ENCODE measurements at places on chromosomes 6 and 20.

- no peaks in the 10 kb centered on the region for H3K27me3 ChIP-seq
- peaks cover 2% of the 10 kb centered on the region for H3K4me1 ChIP-seq
- 0 out of 2 replicates have a peak overlapping the region, but pooled peaks have one; percentile 7 for H3K27ac ChIP-seq
- H3K36me3 ChIP-seq = no peaks in the 10 kb centered on the region
Observed at GRCh38 chr6:28863604-28864325, 60.0 kb downstream of the TRIM27 start.

- no peak for DNase-seq
- no peaks in the 10 kb centered on the region for H3K27me3 ChIP-seq
- no peaks in the 10 kb centered on the region for H3K4me1 ChIP-seq
- H3K36me3 ChIP-seq = no peaks in the 10 kb centered on the region
- H3K27ac ChIP-seq = no peak overlapping the region
- no peak overlapping the region for H3K4me3 ChIP-seq
Observed at GRCh38 chr20:57055345-57055744, 211.1 kb downstream of the BMP7 start.

DNA sequence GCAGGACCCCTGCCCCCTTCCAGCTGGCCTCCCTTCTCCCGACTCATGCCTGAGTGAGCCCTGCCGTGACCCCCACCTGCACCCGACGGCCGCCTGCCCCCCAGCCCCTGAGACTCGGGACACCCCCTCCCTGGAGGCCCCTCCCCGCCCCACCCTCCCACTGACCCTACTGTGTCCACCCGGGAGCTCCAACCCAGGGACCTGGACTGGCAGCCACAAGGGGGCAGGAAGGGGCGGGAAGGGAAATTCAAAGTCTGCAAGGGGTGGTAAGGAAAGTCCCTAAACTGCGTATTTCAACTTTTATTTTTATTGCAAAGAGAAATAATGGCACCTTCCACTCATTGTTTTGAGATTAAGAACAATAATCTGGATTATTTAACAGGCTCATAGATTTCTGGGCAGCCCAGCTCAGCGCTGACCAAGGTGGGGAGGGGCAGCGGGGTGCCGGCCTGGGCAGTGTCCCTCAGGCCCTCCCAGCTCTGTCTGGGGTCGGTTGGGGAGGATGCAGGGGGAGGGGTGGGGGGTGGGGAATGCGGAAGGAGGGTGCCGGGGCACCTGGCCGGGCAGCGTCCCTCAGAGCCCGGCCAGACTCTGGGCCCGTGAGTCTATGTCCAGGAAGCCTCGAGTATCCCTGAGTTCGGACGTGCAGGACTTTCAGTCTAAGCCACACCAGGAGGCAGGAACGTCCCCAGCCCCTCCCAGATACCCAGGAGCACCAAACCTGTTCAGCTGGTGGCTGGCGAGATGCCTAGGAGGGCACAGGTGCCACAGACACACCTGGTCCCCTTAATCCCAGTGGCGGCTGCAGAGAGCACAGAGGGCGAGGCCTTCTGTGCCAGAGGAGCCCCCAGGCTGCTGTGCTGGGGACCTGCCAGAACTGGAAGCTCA is 1.3 kb upstream of the PTK6 start:
- no peak overlapping the region for H3K4me3 ChIP-seq
- H3K36me3 ChIP-seq = no peaks in the 10 kb centered on the region
- H3K4me1 ChIP-seq = peaks cover 26% of the 10 kb centered on the region
- DNase-seq = no peak

DNA sequence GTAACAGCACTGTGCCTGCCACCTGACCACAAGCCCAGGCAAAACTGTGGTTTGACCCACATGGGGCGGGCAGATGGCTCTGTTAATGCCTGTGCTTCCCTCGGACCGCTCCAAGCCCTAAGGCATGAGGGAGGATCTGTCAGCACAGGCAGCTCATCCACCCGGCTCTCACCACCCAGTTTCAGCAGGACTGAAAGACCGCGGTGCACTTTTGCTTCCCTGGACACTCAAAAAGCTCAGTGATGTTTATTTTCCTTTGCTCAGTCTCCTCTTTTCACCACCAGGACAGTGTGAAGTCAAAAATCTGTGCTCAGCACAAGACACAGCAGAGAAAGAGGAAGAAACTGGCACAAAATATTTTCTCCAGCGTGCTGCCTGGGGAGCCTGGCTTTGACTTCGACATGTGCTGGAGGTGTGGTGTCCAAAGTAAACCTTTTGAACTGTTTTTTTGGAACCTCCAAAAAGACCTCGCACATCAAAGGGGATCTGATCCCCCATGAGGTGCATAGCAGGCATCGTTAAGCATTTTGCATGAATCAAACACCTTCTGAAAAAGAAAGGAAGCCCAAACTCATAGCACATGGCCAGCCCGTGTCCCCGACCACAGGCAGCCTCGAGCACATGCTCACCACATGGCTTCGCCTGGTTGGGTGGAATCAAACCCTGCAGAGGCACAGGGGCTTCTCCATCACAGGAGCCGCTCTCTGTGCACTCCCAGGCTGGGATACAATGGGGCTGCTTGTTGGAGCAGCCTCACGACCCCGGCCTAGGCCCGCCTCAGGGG is 441.7 kb upstream of the JARID2 start:
- no peaks in the 10 kb centered on the region for H3K36me3 ChIP-seq
- no peaks in the 10 kb centered on the region for H3K4me1 ChIP-seq
- no peaks in the 10 kb centered on the region for H3K27me3 ChIP-seq

GRCh38 chr6:15533379-15534026 is 129.3 kb downstream of the DTNBP1 start:
- H3K27ac ChIP-seq = no peak overlapping the region
- H3K36me3 ChIP-seq = no peaks in the 10 kb centered on the region
- no peaks in the 10 kb centered on the region for H3K4me1 ChIP-seq
- DNase-seq = no peak
- H3K27me3 ChIP-seq = no peaks in the 10 kb centered on the region
- no peak overlapping the region for H3K4me3 ChIP-seq

DNA sequence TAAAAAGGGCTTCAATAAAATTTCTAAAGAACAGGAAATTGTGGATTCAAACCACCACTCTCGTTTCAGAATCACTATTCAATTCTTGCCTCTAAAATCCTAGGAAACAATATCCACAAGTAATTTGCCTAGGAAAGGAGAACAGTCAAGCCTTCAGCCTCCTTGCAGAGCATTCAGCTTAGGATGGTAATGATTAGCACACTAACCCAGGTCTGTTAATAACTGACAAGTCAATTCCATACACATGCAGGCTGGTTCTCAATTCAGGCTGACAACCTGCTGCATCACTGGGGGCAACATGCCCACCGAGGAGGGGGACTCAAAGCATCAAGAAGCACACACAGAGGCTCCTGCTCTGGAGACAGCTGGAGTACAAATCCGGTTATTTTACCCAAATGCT is 57.6 kb downstream of the GMDS start:
- H3K4me1 ChIP-seq = peaks cover 18% of the 10 kb centered on the region
- no peak overlapping the region for H3K27ac ChIP-seq
- H3K36me3 ChIP-seq = no peaks in the 10 kb centered on the region
- H3K27me3 ChIP-seq = no peaks in the 10 kb centered on the region
- no peak for DNase-seq

DNA sequence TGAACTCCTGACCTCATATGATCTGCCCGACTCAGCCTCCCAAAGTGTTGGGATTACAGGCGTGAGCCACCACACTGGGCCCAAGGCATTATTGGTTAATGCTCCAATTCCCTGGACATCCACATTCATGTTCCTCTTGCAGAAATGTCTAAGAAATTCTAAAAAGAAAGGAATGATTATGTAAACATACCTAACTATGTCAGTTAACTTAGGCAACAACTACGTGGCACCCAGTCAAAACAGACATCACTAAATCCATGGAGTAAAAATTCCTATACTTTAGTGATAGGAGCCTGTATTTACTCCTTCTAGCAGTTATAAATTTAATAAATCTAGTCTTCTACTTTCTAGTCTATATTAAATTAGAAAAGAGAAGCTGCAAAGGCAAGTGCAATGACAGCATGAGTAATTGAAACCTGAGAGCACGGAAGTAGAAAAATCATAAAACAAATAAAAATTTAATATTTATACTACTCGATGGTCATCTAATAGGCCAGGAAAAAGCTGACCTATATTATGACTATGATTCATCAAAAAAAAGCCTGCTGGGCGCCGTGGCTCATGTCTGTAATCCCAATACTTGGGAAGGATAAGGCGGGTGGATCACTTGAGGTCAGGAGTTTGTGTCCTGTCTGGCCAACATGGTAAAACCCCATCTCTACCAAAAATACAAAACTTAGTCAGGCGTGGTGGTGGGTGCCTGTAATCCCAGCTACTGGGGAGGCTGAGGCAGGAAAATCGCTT is 4.2 kb downstream of the AHI1 start:
- H3K36me3 ChIP-seq = no peaks in the 10 kb centered on the region
- no peak for DNase-seq
- no peaks in the 10 kb centered on the region for H3K4me1 ChIP-seq
- no peaks in the 10 kb centered on the region for H3K27me3 ChIP-seq

GRCh38 chr6:38193481-38194281 is 374.2 kb downstream of the ZFAND3 start:
- no peaks in the 10 kb centered on the region for H3K36me3 ChIP-seq
- no peaks in the 10 kb centered on the region for H3K4me1 ChIP-seq
- H3K4me3 ChIP-seq = no peak overlapping the region
- H3K27me3 ChIP-seq = no peaks in the 10 kb centered on the region
- no peak for DNase-seq
- no peak overlapping the region for H3K27ac ChIP-seq

DNA sequence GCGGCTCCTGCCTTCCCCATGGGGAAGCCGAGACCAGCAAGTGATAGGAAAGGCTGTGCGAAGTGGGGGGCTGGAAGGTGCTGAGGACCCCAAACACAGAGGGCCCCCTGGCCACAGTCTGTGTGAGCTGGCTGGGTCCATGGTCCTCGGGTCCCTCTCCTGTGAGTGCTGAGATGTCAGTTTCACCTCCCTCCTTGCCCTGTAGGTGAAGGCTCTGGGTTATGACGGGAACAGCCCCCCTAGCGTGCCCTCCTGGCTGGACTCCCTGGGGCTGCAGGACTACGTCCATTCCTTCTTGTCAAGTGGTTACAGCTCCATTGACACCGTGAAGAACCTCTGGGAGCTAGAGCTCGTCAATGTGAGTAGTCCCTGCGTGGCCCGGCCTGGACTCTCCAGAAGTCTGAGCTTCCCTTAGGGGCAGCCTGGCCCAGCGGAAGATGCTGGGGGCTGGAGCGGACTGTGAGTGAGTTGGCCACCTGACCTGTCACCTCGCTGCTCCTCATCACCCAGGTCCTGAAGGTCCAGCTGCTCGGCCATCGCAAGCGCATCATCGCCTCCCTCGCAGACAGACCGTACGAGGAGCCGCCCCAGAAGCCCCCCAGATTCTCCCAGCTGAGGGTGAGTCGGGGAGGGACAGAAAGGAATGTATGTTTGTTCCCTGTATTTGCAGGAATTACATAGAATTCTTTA is 61.7 kb downstream of the TCP11 start:
- no peaks in the 10 kb centered on the region for H3K36me3 ChIP-seq
- H3K27me3 ChIP-seq = no peaks in the 10 kb centered on the region
- H3K4me1 ChIP-seq = no peaks in the 10 kb centered on the region
- no peak overlapping the region for H3K27ac ChIP-seq
- H3K4me3 ChIP-seq = no peak overlapping the region

DNA sequence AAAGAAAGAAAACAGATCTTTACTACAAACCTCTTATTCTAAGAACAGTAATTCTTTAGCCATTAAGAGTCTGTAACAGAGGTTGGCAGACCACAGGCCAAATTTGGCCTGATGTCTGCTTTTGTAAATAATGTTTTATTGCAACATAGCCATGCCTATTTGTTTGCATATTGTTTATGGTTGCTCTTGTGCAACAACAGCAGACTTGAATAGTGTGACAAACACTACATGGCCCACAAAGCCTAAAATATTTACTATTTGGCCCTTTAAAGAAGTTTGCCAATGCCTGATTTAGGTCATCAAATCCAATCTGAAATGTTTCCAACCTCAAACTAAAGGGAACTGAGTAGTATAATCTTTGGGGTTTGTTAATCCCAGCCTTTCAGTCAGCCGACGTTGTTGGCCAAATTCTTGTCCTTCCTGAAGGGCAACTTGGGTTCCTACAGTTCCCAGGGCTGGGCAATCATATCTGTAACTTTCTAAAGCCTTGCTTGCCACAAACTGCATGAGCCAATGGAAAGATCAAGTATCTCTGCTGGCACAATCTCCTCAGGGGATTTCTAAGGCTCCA is 33.9 kb upstream of the TBC1D20 start:
- no peak overlapping the region for H3K4me3 ChIP-seq
- H3K27me3 ChIP-seq = no peaks in the 10 kb centered on the region
- no peaks in the 10 kb centered on the region for H3K4me1 ChIP-seq

GRCh38 chr6:166201878-166202277 is 34.2 kb upstream of the TBXT start:
- no peak overlapping the region for H3K27ac ChIP-seq
- no peaks in the 10 kb centered on the region for H3K27me3 ChIP-seq
- DNase-seq = no peak
- peak overlapping the region; percentile 42 for H3K4me3 ChIP-seq
- H3K36me3 ChIP-seq = no peaks in the 10 kb centered on the region

DNA sequence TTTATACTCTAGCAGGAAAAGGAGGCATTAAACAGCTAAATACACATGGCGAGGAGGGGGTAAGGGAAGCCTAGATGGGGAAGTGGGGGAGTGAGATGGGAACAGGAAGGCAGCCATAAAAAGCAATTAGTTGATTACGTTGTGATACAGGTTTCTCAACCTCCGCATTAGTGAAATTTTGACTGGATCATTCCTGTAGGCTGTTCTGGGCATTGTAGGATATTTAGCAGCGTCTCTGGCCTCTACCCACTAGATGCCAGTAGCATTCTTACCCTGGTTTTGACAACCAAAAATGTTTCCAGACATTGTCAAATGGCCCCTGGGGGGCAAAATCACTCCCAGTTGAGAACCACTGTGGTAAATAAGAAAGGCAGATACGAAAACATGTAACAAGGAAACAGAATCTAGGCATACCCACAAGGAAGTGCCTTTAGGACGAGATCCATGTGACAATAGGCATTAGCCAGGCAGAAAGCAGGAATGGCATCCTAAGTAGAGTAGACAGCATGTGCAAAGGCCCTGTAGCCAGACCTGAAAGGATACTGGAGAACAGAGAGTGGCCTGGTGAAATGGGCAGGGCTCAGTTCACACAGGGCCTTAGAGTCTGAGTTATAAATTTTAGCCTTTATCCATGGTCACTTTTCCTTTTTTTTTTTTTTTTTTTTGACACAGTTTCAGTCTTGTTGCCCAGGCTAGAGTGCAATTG is 25.8 kb upstream of the PTPN1 start:
- H3K36me3 ChIP-seq = no peaks in the 10 kb centered on the region
- H3K4me1 ChIP-seq = peaks cover 30% of the 10 kb centered on the region
- H3K4me3 ChIP-seq = no peak overlapping the region
- DNase-seq = no peak
- no peaks in the 10 kb centered on the region for H3K27me3 ChIP-seq
